Fibroblast of upper back skin (primary cell): ENCODE measurements at places on chromosomes 7 and 10.

DNA sequence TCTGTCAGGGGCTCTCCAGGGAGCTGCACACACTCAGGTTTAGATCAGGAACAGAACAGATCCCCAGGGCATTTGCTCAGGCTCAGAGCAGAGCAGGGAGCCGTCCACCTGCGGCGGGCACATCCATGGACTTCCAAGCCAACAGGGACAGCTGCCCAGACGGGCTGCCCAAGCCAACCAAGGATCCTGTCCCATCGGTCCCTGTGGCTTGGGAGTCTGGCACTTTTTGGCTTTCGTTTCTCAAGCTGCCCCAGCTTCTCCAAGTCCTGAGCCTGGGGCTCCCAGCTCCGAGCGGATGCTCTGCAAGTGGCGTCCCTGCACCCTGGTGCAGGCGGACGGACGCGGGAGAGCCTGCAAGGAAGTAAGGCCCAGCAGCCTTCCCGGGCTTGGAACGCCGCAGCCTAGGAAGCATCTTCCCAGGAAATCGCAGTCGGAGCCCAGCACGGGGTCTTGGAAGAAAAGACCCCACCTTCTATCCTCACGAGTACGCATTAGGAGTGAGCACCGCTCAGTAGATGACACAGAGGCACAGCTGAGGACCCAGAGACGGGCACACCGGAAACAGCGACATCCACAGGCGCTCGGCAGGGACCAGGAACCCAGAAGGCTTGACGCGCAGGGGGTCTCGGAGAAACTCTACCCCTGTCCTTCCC lies 6.0 kb downstream of the GPR146 start:
- no peak for DNase-seq

- peak; percentile 85 for DNase-seq
These were observed 1.5 kb downstream of the NIPSNAP2 start for GRCh38 chr7:55965805-55966421.

- DNase-seq, result peak; percentile 74
These were observed at the start of gene NT5C2 for GRCh38 chr10:103193107-103193819. Gene NT5C2, minus strand, starts transcription at chr10:103193272. Its CDS starts 18,314 bp downstream, at chr10:103174958.

DNA sequence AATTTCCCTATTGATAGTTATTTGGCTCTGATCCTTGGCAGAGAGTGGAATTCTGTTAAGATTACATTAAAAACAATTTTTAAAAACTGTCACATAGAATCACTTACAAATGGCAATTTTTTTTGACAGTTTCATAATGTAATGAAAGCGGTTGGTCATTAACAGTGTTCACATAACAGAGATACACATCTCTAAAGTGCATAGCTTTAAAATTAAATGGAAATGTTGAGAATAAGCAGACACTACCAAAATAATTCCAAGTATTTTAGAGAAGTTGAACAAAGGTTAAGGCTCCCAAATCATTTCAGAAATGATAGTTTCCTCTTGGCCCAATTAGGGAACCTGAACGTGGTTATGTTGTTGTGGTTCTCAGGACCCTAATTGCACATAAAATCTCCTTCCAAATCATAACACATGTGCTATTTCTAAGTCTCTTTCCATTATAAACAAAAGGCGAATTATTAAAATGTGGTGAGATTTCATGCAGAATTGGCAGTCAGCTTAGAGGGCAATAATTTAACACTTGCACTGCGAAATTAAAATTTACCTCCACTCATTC lies 528.9 kb upstream of the FZD8 start:
- no peak for DNase-seq

DNA sequence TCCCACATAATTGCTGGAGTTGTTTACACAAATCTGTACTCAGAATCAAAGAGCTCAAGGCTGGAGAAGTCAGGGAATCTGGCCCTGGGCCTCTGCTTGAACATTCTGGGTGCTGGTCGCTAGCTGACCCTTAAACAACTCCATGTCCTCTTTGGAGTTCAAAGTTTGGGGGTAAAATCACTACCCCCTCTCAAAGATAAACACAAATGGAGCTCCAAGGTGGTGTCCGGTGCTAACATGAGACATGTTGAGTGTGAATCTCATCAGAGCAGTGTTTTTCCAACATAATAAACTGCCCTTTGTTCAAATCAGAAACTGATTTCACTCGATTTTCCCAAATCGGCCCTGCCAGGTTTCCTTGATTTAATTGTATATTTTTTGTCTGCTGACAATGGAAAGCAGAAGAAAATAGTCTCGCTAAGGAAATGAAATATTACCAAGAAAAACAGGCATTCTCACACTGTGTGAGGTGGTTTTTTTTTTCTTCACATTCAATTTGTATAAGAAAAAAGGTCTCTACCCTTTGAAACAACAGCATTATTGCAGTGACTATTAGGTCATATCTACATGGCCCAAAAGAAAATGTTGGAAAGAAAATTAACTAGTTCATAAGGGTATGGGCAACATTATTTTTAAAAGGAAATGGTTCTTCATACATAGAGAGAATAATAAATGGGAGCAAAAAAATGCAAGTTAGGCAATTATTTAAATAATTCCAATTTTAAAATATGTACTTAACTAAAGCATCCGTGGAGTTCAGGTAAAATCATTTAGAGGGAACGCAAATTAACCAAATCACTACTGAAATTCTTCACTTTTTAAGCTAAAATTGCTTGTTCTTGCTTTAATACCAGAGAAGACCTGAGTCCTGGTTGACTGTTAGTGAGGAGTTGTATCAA lies 56.1 kb upstream of the CAPZA2 start:
- no peak for DNase-seq

DNA sequence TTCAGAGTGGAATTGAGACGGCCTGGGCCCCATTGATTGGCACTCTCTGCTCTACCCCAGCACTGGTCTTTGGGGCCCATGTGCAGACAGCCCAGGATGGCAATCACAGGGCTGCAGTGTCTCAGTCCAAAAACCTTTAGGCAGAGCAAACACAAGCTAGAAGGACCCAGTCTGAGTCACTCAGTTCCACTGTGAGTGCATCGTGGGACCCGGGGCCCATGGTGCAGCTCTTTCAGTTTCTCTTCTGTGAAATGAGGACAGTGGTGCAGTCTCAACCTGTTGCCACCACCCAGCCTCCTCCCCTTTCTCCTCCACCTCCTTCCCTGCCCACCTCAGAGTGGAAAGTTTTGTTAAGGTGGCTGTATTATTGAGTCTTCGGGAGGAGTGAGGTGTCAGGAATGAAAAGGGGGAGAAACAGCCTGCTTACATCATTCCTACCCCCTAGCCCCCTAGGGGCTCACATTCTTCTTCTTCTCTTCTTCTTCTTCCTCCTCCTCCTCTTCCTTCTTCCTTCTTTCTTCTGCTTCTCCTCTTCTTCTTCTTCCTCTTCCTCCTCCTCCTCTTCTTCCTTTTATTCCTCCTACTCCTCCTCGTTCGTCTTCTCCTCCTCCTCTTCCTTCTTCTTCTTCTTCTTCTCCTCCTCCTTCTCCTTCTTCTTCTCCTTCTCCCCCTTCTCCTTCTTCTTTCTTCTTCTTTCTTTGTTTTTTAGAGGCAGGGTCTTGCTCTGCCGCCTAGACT lies 19.5 kb upstream of the CARD11 start:
- DNase-seq, result no peak
